ENCODE measurements at places on chromosomes 7 and 10. TPM values are rescaled to one million over a fixed set of nuclear protein-coding genes. Genes with fewer than 3 reads are reported as not detected.

- DNase-seq = peak; percentile 43
Measured at GRCh38 chr7:5428478-5429252, 5.0 kb upstream of the TNRC18 start.

GRCh38 chr7:51261117-51261835, 55.3 kb downstream of the COBL start:
- no peak for DNase-seq

- peak; percentile 37 for DNase-seq
Measured at GRCh38 chr10:61471491-61471890, 18.3 kb upstream of the TMEM26 start.

GRCh38 chr10:102620138-102620590, 24.1 kb upstream of the TRIM8 start:
- DNase-seq = no peak

- no peak for DNase-seq
Measured at GRCh38 chr10:25843551-25844170, 90.4 kb upstream of the MYO3A start.

GRCh38 chr7:32412471-32412870, 77.7 kb downstream of the LSM5 start:
- DNase-seq = no peak

DNA sequence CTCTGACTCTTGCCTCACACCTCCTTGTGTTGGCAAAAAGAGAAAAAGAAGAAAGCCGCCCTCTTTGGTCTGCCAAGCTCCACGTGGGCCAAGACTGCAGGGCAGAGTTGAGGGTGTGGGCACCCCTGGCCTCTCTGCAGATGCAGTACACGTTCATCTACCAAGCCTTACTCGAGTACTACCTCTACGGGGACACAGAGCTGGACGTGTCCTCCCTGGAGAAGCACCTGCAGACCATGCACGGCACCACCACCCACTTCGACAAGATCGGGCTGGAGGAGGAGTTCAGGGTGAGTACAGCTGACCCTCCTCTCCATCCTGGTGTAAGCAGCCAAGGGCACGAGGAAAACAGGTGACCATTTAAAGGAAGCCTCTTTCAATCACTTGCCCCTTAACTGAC, 56.1 kb downstream of the MKI67 start:
- DNase-seq = no peak

- DNase-seq = no peak
Measured at GRCh38 chr10:3502673-3503072, 282.3 kb downstream of the KLF6 start.

The KIAA1217 gene
- total RNA-seq = 2.7 TPM

GRCh38 chr10:113680190-113681111, 739 bp downstream of the CASP7 start:
- peak; percentile 87 for DNase-seq

The PTPRZ1 gene
- total RNA-seq = not detected

The GPRIN2 gene
- total RNA-seq = 0.10 TPM

DNA sequence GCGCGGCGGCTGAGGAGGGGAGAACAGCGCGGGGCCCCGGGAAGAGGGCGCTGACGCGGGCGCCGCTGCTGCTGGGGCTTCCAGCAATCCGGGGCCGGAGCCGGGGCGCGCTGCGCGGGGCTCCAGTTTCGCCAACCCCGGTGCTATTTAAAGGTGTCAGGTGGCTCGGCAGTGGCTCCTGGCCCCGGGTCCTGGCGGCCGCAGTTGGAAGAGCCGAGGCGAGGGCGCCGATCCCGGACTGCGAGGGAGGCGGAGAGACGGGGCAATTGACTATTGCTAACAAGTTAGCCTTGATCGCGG, 347 bp downstream of the LBX1 start:
- no peak for DNase-seq

The STEAP1 gene
- total RNA-seq = 30.8 TPM

GRCh38 chr7:56287429-56288138, 171.4 kb upstream of the NUPR2 start:
- no peak for DNase-seq

DNA sequence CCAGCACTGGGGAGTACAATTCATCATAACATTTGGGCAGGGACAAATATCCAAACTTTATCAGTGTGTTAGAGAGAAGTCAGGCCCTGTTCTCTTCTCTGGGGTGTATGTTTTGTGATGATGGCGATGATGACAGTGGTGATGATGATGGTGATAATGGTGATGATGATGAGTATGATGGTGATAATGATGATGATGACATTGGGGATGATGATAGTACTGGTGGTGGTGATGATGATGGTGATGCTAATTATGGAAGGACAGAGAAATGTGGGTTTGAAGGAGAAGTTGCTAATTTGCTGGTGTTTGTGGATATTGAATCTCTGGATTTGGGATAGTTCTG, 64.0 kb downstream of the CAMK1D start:
- no peak for DNase-seq
